ENCODE measurements at places on chromosomes 16 and 17. TPM values are rescaled to one million over a fixed set of nuclear protein-coding genes. Genes with fewer than 3 reads are reported as not detected.

GRCh38 chr16:28823291-28823872, 583 bp downstream of the ATXN2L start:
- no peaks in the 10 kb centered on the region for H3K27me3 ChIP-seq
- H3K4me1 ChIP-seq: peaks cover 4% of the 10 kb centered on the region
- peaks cover 30% of the 10 kb centered on the region for H3K36me3 ChIP-seq
- peak overlapping the region; percentile 89 for H3K4me3 ChIP-seq
- H3K27ac ChIP-seq: peak overlapping the region; percentile 100
- DNase-seq: no peak

The GSDMA gene
- 3.3 TPM for total RNA-seq

The ACSM2A gene
- not detected for total RNA-seq

The PRAC1 gene
- total RNA-seq: not detected

The RSAD1 gene
- total RNA-seq: 45.4 TPM

DNA sequence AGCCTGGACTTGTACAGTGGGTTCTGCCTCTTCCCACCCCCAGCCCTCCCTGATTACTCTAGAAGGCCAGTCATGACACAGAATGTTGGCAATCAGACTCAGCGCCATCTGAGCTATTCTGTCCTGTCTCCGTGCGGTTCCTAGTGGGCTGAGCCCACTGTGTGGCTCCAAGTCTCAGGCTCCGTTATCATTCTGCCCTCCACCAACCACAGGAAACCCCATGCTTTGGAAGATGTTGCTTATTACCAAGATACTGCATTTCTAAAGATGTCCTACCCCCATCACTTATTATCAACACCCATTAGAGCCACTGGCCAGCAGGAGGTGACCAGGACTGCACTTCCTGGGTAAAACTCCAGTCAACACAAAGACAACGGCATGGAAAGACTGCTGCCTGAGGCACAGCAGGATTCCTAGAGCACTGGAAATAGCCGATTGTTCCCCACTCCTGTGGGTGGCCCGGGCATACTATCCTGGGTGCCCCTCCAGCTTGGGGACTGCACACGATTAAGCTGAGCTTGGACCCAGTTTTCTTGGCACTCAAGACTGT, 133.6 kb downstream of the AATF start:
- H3K27me3 ChIP-seq: no peaks in the 10 kb centered on the region
- no peak overlapping the region for H3K27ac ChIP-seq
- no peak for DNase-seq
- H3K4me3 ChIP-seq: no peak overlapping the region
- no peaks in the 10 kb centered on the region for H3K4me1 ChIP-seq

The MEIOB gene
- total RNA-seq: not detected

DNA sequence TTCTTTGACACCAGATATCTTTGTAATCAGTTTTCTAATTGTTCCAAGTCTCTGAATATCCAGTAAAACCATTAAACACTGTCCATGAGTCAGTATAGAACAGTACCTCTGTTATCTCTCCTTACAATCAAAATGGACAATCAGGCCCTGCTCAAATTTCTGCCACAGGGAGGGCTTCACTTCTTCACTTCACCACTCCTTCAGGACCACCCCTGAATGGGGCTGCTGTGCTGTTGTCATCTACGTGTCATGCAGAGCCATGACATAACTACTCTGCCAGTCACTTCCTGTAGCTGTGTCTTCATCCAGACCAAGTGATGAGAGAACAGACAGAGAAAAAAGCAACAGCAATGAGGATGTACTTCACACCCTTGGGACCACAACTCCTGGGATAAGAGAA, 116.9 kb downstream of the TANC2 start:
- no peak overlapping the region for H3K4me3 ChIP-seq
- H3K27ac ChIP-seq: no peak overlapping the region
- no peaks in the 10 kb centered on the region for H3K4me1 ChIP-seq
- no peaks in the 10 kb centered on the region for H3K27me3 ChIP-seq

DNA sequence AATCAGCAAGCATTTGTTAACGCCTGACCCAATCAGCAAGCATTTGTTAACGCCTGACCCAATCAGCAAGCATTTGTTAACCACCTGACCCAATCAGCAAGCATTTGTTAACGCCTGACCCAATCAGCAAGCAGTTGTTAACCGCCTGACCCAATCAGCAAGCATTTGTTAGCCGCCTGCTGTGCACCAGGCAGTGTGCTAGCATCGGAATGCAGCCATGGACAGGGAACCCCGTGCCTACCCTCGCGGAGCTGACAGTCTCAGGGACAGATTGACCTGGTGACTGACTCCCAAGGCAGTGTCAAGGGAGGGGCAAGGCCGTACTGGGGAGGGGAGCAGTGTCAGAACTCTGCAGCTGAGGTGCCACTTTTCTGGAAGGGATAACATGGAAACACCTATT, 66.9 kb downstream of the ABR start:
- no peak overlapping the region for H3K4me3 ChIP-seq
- peaks cover 11% of the 10 kb centered on the region for H3K4me1 ChIP-seq
- H3K27me3 ChIP-seq: no peaks in the 10 kb centered on the region
- H3K36me3 ChIP-seq: no peaks in the 10 kb centered on the region

The CD300C gene
- not detected for total RNA-seq

GRCh38 chr17:45580924-45581323, 90.4 kb upstream of the PLEKHM1 start:
- no peaks in the 10 kb centered on the region for H3K36me3 ChIP-seq
- H3K27me3 ChIP-seq: no peaks in the 10 kb centered on the region

The TOB1 gene
- total RNA-seq: 101 TPM

The PLA2G10 gene
- 6.7 TPM for total RNA-seq

DNA sequence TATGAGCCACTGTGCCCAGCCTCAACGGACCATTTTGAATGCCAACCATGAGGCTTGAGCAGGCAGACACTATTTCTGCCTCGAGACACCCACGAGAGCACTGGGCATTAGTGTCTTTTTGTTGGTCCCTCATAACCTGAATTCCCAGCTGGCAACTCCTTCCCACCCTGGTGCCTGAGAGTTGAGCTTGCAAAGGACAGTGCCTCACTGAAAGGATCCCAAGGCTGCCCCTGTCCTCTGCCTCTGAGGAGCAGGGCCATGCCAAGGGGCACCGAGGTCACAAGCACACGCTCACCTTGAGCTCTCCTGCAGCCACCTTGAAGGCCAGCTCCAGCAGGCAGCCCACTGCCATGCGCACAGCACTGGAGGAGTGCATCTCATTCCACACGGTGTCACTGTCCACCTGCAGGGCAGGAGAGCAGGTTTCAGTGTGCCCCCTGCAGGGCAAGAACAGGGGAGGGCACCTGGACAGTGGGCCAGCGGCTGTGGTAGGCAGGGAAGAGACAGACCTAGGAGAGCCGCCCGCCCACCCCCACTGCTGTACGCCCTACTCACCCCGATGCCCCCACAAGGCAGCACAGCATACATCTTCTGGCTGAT, 12.8 kb downstream of the G6PC3 start:
- H3K36me3 ChIP-seq: no peaks in the 10 kb centered on the region
- no peak overlapping the region for H3K27ac ChIP-seq
- no peaks in the 10 kb centered on the region for H3K27me3 ChIP-seq
- no peak overlapping the region for H3K4me3 ChIP-seq
- no peak for DNase-seq
- no peaks in the 10 kb centered on the region for H3K4me1 ChIP-seq

DNA sequence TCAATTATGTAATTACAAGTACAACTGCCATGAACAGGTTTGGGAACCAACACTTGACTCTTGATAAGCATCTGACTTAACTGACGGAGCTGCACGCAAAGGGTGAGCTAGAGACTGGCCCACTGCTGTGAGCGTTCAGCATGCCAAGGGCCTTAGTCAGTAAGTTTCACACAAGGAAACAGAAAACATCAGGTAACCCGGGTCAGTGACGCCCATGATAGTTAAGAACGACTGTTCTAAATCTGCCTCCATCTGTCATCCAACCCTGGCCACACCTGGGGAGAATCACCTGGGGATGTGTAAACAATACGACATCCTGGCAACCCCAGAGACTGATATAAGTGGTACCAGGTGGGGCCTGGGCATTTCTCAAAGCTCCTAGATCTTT, 12.3 kb downstream of the SMIM5 start:
- no peaks in the 10 kb centered on the region for H3K36me3 ChIP-seq
- peak overlapping the region; percentile 80 for H3K27ac ChIP-seq
- peaks cover 18% of the 10 kb centered on the region for H3K4me1 ChIP-seq
- DNase-seq: no peak
- H3K27me3 ChIP-seq: no peaks in the 10 kb centered on the region

The SMIM36 gene
- not detected for total RNA-seq
